ENCODE measurements at places on chromosomes 1 and 21.

DNA sequence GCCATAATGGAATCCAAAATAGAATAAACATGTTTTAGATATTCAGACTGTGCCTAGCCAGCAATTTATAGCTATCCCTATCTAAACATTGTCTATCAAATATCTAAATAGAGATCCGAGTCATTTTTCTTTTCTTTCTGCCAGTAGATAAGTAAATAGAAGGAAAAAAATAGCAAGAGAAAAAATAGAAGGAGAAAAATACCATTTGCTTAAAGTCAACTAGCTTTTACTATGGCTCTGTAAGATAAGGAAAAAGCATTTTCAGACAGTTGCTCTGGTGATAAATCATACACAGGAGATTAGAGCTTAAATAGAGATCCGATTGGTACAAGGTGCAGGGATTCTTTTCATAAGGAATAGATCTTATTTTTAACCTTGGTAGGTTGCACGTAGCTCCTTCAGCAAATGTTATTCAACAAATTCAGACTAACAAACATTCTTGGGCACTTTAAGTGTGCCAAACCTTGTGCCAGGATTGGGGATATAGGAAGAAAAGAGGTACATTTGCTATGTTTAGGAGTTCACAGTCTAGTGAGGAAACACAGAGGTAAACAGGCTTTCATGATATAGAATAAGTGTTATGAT, 70.1 kb upstream of the CCDC190 start:
- DNase-seq: no peak

DNA sequence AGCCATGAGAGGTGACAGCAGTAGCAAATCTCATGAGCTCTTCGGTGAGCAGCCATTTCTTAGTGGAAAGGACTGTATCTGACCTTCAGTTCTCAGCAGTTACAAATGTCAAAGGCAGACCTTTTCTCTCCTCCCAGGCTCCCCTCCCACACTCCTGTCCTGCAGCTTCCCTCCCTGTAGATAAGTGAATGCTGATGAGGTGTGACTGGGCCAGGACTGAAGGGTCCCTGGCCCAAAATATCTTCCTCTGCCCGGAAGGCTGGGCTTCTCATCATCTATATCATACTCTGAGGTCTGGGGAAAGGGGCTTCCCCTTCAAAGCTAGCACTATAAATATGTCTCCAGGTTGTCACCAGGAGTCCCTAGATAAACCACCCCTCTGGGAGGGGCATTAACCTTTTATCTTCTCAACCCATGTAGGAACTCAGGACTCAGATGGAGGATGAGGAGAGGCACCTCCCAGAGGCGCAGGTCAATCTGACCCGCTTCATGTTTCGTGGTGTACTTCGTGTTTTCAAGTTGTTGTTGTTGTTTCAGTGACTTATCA, 3.6 kb upstream of the ADAMTSL4 start:
- DNase-seq: no peak

DNA sequence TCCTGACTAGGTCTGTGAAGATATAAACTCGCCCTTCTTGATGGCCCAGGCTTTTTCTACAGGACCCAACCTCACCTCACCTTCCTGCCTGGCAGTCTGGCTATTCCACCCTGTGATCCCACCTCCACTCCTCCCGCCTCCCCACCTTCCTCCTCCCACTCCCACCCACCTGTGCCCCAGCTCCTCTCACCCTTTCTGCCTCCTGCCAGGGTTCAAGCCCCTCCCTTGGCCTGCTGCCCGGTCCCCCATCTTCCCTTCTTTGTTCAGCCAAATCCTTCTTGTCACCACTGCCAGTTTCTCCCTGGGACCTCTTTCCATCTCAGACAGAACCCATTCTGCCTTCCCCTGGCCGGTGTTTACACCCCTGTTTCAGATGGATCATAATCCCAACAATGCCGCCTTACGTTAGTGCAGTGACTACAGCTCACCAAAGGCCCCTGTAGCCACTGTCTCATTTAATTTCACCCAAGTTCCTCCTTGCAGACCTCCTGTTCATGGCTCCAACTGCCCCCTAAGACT, 127.5 kb upstream of the EDN2 start:
- no peak for DNase-seq

GRCh38 chr1:47769983-47770382, 227.2 kb downstream of the TRABD2B start:
- no peak for DNase-seq

DNA sequence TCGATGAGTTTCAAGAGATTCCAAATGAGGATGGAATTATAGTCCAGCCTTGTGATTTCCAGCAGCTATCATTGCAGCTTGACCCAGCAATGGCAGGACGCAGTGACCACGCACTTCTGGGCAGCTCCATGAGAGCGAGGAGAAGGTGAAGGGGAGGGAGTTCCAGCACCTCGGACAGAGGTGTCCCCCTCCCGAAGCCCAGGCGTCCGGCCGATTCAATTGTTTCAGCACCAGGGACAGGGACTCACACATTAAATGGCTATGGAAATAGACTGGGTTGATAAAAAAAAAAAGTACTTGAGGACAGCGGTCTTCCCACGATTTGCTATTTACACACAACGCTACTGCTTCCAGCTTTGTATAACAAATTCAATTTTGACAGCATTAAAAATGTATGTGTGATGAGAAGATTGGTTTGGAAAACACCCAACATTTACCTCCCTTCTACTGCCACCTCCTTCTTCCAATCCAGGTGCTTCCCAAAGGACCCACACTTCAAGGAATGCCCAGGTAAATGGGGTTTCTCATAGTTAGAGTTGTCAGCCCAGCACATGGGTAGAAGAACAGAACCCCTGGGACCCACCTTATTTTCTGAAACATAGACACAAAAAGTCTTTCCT, 71.8 kb downstream of the DISP3 start:
- peak; percentile 15 for DNase-seq

DNA sequence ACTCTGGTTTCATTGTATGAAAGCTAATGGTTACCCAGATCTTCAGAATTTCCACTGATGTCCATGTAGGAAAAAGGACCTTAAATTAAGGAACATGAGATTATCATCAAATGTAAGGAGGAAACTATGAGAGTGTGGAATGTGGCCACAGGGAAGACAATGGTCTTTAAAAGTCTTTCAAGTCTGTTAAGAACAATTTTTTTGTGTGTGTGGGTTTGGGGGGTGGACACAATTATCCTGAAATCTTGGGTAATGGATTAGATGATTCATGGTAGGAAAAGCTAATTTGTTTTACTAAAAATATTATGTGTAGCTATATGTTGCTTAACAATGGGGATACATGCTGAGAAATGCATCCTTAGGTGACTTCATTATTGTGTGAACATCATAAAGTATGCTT, 72.9 kb downstream of the PLA2G4A start:
- no peak for DNase-seq

GRCh38 chr1:22691031-22691753, 19.4 kb upstream of the EPHB2 start:
- DNase-seq: no peak

DNA sequence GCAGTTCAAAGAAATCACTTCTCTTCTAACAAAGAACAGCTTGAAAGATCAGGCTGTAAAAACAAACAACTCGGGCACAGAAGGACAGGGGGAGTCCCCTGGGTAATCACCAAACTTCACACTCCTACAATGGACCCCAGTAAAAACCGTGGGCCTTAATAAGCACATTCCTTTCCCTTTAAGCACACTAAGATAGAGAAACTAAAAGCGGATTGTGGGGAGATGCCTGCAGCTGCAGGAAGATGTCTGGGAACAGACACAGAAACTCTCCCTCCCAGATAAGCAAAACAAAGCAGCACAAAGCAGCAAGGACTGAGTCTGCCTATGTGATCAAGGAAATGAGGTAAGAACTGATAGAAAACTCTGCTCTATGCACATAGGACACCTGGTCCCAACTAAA, 37.6 kb upstream of the CTBS start:
- DNase-seq: no peak

GRCh38 chr1:238950784-238951183, 435.6 kb upstream of the CHRM3 start:
- no peak for DNase-seq

- DNase-seq: no peak
Measured at GRCh38 chr1:176841238-176841637, 323.3 kb downstream of the ASTN1 start.

DNA sequence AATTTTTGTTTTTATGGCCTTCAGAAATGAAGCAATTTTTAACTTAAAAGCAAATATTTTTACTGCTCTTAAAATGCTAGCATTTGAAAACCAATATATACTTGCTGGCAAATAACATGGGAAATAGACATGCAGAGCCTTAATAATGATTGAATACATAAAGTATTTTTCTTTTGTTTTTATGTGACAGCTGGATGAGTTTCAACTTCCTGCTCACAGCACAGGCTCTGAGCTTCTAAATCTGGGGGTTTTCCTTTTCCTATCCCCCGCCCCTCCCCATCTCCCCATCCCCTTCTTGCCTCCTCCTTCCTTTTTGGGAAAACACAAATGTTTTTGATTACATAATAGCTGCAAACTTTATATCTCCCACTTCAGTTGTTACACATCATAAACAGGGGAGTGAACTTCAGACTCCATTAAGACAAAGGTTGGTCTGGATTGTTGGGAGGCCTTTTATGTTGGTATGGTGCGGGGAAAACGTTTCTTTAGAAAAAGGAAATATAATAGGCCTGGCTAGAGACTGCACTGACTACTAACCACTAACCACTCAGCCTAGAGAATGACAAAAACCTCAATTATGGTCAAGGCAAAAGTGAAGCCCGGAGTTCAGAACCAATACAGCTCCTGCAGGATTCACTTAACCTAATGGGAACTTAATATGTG, 116.1 kb upstream of the GORAB start:
- DNase-seq: no peak

DNA sequence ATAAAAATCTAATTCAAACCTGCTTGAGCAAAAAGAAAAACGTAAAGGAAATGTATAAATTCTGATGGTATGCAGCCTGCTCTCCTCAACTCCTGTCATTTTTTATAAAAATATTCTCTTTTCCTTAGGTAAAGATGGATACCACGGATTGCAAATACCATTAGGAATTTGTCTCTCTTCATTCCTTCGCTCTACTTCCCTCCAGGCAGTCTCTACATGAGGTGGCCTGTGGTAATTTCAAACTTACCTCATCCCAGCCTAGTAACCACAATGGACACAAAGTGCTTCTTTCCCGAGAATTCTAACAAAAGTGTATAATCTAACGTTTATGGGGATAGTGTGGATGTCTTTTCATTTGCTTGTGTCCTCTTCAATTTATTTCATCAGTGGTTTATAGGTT, 239.5 kb upstream of the LRRC7 start:
- DNase-seq: no peak

DNA sequence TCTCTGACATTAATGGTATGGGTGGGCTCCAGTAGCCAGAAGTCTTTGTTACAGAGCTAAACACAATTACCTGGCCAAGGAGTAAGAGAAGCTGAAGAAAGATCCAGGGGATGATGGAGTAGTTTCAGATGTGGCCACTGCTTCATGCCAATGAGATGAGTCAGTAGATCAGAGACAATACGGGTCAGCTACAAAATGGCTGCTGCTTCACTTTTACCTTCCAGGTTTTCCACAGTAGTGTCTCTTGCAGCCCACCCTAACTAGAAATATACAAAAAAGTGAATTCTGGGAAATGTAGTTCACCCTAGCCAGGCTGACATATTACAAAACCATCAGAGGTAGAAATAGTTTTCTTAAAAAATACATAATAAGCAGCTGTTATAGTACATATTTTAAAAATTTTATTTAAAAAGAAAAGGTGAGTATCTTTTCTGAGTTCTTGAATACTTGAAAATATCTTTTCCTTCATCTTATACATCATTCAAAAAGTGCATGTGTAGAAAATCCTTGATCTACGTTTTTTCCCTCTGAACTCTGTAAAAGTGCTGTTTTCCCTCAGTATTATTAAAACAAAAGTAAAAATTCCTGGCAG, 36.1 kb downstream of the LRIF1 start:
- DNase-seq: no peak

DNA sequence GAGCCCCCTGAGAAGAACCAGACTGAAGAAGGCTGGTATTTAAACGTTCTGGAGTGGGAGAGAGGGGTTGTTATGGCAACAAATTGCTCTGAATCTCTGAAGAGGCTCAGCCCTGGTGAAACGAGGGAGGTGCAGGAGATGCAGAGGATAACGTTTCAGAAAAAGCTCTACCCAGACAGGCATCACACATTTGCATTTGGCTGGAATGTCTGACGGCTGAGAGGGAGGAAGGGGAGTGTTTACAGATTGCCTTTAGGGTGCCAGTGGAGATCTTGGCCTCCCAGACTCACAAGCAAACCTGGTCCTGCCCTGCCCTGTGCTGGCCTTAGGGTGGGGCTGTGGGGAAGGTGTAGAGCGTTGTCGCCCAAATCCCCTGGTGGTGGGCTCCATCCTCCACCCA, 169.0 kb upstream of the AJAP1 start:
- DNase-seq: no peak

- DNase-seq: no peak
Measured at GRCh38 chr1:78237364-78237916, 191.7 kb downstream of the GIPC2 start.

DNA sequence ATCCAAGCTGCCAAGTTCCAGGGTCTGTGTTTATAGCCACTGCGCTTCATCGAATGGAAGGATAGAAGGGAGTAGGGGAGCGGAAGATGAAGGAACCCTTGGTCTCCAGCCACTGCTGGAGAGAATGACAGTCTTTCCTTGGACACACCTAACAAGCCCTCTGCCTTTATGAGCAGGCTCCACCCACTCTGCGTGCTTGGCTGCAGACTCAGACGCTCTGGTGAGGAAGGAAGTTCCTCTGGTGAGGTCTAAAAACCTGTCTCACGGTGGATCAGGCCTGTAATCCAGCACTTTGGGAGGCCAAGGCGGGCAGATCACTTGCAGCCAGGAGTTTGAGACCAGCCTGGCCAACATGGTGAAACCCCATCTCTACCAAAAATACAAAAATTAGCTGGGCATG, 55.4 kb downstream of the MATN1 start:
- DNase-seq: no peak

- DNase-seq: no peak
Measured at GRCh38 chr1:68230484-68230802, 1.9 kb downstream of the WLS start.

DNA sequence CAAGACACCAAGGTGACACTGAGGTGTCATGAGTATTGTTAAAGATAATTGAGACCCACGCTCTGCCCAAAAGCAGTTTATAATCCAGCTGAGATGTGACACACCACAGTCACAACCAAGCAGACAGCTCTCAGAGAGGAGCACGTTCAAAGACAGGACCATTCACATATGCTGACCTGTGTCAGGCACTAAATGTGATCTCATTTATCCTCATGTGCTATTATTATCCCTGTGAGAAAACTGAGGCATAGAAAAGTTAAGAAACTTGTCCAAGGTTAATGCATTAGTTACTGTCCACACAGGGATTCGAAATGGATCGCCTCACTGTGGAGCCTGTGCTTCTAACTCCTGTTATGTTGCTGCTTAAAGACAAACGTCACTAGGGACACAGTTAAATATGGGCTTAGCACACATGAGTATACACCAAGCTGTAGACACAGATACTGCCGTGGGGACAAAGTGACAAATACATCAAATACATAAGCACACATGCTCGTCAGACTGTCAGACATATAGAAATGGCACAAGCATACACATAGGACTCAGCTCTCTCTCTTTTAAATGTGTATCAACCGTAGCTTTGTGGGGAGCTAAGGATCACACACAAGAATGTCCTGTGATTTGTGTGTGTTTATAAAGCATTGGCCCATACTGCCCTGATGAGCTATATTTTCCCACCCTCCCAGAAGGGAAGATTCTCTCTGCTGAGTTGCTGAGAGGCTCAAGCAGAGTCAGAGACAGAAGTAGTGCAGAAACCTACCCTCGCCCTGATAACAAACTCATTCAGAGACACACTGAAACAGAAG, 3.5 kb upstream of the IGSF8 start:
- DNase-seq: no peak

GRCh38 chr1:53546409-53547155, 87.4 kb downstream of the DMRTB1 start:
- no peak for DNase-seq

All from CD4-positive, alpha-beta T cell treated with Interleukin-2 at 100 ng/mL for 4 hours (primary cell).